NCI-H2081 treated with DMSO at 0.1 percent for 48 hours (cell line): ENCODE measurements at places on chromosomes 6 and 20.
A peak's percentile ranks its signal among the peaks of the same experiment; 100 is the strongest.

- DNase-seq = no peak
These were observed 37.8 kb upstream of the RNF144B start for GRCh38 chr6:18349386-18349785.

DNA sequence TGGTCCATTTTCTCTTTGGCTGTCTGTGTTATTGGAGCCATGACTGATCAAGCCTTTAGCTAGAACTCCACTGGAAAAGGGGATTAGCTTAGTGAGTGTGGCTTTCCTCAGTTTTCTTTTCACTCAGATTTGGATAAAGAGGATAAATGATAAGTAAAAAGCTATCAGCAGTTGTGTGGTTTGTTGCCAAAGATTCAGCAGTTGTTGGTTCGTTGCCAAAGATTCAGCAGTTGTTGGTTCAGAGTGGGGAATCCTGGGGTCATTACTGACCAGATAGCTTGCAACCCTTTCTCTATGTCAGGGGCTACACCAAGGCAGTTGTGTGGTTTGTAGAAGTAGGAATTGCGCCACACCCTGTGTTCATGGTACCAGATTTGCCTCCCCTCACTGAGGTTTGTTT, 107.7 kb upstream of the SCP2D1 start:
- no peak for DNase-seq

GRCh38 chr6:142500250-142500786, 198.5 kb downstream of the ADGRG6 start:
- DNase-seq = no peak

DNA sequence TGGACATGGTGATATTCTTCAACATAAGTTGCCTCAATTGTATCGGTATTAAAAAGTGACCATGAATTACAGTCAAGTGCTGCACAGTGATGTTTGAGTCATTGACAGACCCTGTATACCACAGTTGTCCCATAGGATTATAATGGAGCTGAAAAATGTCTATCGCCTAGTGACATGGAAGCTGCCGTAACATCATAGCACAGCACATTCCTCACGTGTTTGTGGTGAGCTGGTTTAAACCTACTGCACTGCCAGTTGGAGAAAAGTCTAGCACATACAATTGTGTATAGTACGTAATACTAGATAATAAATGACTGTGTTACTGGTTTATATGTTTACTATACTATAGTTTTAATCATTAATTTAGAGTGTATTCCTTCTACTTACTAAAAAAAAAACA, 150.2 kb downstream of the CDH26 start:
- no peak for DNase-seq

DNA sequence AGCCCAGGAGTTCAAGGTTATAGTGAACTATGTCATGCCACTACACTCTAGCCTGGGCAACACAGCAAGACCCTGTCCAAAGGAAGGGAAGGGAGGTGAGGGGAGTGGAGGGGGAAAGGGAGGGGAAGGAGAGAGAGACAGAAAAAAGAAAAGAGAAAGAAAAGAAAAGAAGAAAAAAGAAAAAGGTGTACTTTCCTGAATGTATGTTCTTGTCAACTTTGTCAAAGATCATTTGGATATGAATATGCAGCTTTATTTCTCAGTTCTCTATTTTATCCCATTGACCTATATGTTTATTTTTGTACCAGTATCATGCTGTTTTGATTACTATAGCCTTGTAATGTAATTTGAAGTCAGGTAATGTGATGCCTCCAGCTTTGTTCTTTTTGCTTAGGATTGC, 30.9 kb upstream of the FKBP1C start:
- DNase-seq = no peak

GRCh38 chr6:28860581-28860980, 63.2 kb downstream of the TRIM27 start:
- DNase-seq = no peak

DNA sequence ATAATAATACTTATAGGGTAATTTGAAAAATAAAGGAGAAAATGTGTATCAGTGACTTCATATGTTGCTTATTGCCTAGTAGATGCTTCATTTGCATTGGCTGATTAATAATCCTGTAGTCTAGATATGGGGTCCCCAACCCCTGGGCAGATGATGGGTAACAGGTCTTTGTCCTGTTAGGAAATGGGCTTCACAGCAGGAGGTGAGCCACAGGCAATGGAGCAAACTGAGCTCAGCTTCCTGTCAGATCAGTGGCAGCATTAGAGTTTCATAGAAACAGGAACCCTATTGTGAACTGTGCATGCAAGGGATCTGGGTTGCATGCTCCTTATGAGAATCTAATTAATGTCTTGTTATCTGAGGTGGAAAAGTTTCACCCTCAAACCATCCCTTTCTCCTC, 1049.5 kb upstream of the EPHA7 start:
- no peak for DNase-seq

DNA sequence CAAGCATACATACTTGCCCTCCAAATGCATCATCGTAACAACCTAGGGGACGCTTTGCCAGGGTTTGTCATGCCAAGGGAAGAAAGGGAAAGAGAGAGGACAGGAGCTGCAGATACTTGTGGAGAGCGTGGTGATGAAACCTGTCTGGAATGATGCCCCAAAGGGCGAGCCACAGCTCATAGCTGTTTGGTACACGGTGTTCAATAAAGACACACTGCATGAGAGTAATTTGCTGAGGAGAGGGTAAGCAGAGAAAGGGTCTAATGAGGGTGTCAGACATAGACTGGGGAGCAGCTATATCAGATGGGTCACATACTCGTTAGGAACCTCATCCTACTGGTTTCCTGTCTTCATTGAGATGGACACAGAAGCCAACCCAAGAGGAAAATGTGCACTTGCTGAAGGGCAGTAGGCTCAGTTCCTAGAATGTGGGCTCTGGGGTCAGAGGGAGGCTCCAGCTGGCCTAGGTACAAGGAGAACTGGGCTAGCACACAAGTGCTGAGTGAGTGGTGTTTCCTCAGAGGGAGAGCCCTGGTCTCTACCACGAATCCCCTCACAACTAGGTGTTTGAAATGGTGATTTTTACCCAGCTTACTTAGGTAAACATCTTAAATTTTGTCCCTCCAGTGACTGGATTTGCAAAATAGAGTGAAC, 5.2 kb upstream of the FOXO3 start:
- DNase-seq = no peak

DNA sequence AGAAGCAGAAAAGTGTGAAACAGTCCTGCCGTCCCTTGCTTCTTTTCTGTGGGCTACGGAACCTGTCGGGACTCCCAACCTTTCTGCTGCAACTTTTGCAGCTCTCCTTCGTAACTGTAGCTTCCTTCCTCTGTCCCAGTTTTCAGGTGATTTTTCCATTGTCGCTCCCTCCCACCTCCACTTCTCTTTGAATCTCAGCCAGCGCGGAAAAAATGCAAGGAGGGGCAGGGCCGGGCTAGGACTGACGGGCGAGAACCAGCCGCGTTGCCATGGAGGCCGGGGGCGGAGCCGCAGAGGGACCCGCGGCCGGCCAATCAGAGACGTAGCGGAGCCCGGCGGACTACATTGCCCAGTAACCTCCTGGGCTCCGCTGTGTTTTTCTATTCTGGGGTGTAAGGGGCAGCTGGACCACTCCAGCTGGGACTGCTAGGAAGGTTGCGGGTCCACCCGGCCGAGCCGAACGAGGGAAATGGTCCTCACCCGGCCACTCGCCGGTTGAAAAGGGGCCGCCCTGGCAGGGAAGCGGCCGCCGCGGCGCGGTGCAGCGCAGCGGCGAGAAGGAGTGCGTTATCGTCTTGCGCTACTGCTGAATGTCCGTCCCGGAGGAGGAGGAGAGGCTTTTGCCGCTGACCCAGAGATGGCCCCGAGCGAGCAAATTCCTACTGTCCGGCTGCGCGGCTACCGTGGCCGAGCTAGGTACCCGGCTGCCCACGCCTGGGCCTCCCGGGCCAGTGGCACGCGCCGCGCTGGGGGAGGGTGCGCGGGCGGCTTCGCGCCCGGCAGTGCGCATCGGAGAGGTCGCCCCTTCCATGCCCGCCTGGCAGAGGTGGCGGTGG, at the start of the genes CYP39A1 and SLC25A27:
Gene CYP39A1, minus strand, starts transcription at position 216 of the 836 bp plus-strand sequence. CDS start 236 bp downstream, outside the sequence.
Gene SLC25A27, plus strand, starts transcription at position 373 of the 836 bp plus-strand sequence. Its CDS starts 218 bp downstream, at position 591.
- peak; percentile 27 for DNase-seq

GRCh38 chr6:144304223-144304848, 19.2 kb downstream of the UTRN start:
- no peak for DNase-seq

- no peak for DNase-seq
These were observed 17.3 kb upstream of the KIAA1586 start for GRCh38 chr6:57029213-57029612.

DNA sequence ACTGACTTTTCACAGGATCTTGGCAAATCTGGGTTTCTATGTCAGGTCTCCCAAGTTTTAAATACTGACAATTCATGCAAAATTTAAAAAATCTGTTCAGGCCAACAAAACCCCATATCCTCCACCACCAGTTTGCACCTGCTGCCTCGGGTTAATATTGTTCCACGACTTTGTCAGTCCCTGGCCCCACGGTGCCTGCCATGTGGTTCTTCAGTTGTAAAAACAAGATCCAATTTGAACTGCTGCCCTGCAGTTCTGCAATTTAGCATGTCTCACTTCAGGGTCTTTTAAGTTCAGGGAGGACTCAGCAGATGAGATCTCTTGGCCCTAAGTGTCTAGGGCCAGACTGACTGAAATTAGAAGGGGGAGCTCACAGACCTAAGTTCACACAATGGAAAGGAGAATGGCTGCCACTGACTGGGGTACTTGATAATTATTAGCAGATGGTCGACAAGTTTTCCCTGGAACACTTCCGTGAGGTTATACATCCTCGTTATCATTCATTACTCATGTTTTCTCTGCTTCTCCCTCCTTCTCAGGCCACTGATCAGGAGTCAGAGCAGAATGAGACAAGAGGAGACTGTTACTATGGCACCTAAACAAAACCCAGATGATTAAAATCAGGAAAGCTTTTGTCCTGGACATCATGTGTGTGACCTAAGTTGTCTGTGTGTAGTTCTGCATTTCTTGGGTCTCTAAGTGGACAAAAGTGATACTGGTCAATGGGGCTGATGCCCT, 223.6 kb downstream of the KIF16B start:
- no peak for DNase-seq

DNA sequence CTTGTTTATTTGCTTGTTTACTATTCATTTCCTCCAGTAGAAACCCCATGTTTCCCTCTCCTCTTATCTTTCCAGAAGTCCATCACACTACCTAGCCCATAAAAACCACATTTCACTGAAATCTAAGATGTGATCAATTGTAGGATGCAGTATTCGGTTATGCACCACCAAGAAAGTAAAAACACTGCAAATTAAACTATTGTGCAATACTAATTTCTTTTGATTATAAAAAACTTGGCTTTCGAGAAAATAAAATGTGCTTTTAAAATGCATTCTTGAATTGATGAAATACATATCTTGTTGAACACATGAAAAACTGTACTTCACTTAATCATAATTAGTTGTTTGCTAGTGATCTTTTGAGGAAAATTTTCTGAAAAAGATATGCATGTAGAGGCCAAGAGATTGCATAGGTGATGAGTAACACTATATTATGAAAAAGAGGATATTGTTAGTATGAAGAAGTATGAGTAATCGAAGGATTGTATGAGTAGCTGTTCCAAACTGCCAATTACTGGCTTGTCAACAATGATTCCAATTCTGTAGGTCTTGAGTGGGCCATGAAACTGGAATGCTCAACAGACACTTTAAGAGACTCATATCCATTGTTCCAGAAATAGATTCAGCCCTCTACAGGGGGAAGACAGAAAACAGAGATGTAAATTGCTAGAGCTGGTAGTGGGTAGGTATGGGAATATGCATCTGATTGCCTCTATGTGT, 79.7 kb downstream of the RNF217 start:
- DNase-seq = no peak

DNA sequence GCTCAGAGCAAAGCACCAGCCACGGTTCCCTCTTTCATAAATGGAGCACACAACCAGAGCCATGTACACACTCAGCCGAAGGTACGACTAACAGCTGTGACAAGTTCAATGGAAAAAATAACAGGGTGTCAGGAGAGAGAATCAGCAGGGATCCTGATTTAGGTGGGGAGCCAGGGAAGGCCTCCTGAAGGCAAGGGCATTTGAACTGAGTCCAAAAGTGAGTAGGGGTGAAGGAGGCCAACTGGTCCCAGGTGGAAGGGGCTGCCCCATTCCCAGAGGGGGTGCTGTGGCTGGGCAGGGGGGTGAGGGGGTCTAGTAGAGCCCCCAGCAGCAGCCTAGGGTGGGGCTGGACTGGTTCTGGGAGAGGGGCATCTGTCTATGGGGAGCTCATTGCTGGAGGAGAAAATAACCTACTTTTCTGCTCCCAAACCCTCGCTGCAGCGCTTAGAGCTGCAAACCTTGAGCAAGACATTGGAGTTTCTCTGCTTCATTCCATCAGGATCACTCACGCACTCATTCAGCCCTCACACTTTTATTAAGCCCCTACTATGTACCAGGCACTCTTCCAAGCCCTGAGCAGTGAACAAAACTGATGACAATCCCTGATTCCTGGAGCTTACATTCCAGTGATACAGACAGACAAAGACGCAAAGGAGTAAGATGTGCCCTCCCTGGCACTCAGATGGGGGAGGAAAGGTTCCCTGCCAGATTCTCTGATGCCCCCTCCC, 113.5 kb downstream of the TOX2 start:
- no peak for DNase-seq

GRCh38 chr6:111087106-111087835, at the start of gene SLC16A10:
SLC16A10 (plus strand) TSS chr6:111087503; CDS start chr6:111087753, 250 bp downstream.
- no peak for DNase-seq

DNA sequence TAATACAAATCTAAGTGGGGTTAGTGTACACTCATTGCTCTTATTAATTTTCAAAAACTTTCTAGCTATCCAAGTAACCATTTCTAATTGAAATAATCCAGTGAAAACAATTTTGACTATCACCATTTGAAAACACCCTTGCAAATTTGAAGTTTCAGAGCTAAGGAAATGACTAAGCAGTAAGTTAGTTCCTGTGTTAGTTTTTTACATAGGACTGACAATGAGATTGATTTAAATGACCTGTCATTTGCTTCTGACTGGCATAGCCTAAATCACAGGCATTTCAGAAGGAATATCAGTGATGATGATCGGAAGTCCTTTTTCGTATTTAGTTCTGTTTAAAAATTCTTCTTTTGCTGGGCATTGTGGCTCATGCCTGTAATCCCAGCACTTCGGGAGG, 27.0 kb downstream of the STK4 start:
- DNase-seq = no peak

DNA sequence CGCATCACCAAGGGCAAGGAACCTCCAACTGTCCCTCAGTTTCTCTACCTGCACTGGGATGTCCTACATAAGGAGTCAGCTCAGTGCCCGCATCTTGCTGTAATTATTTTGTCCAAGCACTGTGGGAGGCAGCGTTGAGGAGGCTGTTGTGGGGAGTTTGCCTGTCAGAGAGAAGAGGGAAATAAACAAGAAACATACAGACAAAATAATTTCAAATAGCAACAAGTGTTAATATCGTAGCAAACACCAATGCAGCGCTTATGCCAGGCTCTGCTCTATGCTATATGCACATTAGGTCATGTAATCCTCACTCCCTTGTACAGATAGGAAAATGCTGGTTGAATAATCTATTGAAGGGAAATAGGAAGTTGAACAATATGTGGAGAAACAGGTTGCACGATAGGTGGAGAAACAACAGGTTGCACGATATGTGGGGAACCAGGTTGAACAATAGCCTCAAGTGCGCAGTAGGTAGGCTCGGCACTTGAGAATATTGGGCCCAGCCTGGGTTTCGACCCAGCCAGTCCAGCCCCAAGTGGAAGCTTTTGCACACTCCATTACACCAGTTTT, 91.2 kb upstream of the SIRPA start:
- DNase-seq = no peak

GRCh38 chr20:40865095-40865494, 163.5 kb upstream of the TOP1 start:
- no peak for DNase-seq

GRCh38 chr20:49199729-49200293, 11.7 kb upstream of the STAU1 start:
- DNase-seq = no peak

GRCh38 chr6:5339786-5340185, 78.5 kb downstream of the FARS2 start:
- no peak for DNase-seq

GRCh38 chr6:169539176-169539897, 162.5 kb downstream of the WDR27 start:
- no peak for DNase-seq
